ENCODE measurements at places on chromosomes 5 and 9.

GRCh38 chr9:84821431-84821830 lies 151.9 kb downstream of the NTRK2 start:
- no peak for DNase-seq

DNA sequence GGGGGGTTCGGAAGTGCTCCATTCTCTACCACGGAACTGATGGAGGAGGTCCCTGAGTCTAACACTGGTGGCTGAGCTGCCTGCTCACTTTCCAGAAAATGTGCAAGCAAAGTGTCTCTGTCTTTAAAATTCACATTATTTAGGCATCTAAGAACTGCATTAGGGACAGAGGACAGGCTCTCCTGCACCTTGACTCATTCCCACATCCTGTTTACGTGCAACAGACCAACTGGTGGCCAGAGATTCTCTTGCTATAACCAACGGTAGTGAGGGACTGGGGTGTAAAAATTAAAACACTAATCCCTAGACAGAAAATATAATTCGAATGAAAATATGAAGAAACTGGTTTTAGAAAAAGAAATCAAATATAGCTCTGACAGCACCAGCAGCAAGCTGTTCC lies 320.9 kb downstream of the IRX2 start:
- no peak for DNase-seq

DNA sequence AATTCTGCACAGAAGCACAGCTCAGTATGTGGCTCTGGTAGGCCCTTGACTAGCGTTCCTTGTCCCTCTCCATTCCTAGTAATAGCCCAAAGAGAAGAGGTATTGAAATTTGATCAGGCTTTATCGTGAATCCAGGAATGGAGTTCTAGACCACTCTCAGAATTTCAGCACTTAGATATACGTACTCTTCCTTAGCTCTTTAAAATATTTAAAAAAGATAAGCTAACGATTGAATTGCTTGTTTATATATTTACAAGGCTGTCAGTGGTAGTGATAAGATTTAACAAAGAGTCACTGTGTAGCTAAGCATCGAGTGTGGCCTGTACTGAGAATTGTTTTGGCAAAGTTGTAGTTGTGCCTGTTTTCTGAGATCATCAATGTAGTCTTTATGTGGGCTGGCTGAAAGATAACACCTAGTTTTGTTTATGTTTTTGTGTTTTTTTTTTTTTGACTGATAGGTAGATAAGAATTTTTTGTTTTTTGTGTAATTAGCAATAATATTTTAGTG lies 2.5 kb downstream of the KIAA1958 start:
- no peak for DNase-seq

GRCh38 chr9:81028504-81028903 lies 660.8 kb downstream of the TLE1 start:
- no peak for DNase-seq

DNA sequence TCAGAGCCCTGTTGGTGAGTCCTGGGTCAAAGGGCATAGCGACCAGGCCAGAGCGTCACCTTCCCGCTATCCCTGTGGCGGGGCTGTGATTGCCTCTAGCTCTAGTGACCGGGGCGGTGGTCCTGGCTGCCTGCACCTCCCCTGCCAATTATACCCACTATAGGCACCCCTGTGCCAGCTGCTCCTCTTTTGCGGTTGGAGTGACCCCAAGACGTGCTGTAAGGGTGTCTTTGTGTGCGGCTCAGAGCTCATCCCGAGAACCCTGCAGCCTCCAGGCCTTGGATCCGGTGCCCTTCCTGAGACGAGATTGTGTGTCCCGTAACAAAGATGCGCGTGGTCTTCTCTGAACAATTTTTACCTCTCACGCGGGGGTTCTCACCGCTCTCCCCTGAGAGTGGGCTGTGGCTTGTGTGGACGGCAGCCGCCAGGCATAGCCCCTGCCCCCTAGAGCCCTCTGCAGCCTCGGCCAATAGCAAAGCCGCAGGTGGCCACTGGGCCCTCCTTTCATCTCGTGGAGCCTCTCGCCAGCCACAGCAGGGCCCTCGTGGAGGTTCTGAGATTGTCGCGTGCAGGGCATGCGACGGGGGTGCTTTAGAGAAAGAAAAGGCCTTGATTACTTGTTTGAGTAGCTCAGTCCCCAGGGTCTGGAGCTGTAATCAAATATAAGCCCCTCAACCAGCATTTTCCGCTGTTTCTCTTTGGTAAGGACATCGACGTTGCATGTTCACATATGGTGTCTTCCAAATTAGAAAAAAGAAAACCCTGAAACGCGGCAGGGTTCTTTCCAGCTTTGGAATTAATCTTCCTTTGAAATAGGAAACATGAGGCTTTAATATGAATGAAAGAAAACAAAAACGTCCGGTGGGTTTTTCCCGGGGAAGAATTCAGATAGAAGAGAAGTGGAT lies 10.7 kb downstream of the NKD2 start:
- no peak for DNase-seq

GRCh38 chr9:125989090-125989501 lies 241.9 kb downstream of the PBX3 start:
- DNase-seq = no peak

GRCh38 chr5:128762661-128763306 lies 202.5 kb upstream of the SLC27A6 start:
- no peak for DNase-seq

- DNase-seq = no peak
Measured at GRCh38 chr9:2761424-2761823, 44.1 kb downstream of the KCNV2 start.

DNA sequence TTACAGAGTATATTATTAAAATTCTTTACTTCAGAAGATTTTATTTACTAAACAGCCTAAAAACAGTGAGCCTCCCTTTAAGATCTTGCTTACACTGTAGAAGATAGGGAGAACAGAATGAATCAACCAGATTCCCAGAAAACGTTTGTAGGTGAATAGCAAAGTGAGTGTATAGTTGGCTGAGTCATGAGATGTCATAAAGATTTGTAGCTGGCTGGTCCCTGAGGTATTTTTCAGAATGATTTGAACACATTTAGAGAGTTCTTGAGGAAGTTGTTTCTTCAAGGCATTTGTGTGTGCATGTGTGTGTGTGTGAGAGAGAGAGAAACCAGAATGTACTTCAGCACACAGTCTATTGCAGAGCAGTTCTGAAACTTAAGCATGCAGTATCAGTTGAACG lies 159.4 kb upstream of the PRR16 start:
- DNase-seq = no peak

DNA sequence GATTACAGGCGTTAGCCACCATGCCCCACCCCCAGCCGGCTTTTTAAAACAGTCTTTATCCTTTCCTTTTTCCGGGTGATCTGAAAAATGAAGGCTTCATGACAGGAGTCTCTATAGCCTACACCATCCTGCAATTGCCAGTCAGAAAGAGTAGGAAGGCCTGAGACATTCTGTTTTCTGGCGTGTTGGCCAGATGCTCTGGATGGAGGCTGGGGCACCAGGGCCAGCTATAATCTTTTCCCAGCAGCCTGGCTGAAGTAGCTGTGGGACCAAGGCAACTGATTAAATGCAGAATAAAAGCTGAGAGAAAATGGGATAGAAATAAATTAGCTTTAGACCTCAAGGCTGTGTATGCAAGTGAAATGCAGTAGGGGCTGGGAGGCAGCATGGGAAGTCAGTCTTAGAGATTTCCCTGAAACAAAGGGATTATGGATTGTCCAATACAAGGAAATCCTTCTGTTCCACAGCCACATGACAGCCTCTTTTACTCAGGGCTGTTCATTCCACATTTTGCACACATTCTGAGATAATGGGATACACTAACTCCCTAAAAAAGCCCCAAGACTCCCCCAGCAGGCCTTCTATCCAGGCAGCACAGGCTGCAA lies 116.0 kb upstream of the LRRTM2 start:
- no peak for DNase-seq

- no peak for DNase-seq
Measured at GRCh38 chr5:113723021-113723420, 209.5 kb downstream of the YTHDC2 start.

GRCh38 chr5:84298628-84299027 lies 86.1 kb downstream of the EDIL3 start:
- no peak for DNase-seq

Data from stimulated activated naive CD4-positive, alpha-beta T cell treated with Interleukin-2 at 50 U/mL for 16 hours (primary cell).